Activated CD4-positive, alpha-beta T cell treated with anti-CD3 and anti-CD28 coated beads, Interleukin-2, amount 10 ng/mL, durations not matched to agents 24 days and 14 days (primary cell): ENCODE measurements at places on chromosomes 5 and 9. TPM values are rescaled to one million over a fixed set of nuclear protein-coding genes. Genes with fewer than 3 reads are reported as not detected.

DNA sequence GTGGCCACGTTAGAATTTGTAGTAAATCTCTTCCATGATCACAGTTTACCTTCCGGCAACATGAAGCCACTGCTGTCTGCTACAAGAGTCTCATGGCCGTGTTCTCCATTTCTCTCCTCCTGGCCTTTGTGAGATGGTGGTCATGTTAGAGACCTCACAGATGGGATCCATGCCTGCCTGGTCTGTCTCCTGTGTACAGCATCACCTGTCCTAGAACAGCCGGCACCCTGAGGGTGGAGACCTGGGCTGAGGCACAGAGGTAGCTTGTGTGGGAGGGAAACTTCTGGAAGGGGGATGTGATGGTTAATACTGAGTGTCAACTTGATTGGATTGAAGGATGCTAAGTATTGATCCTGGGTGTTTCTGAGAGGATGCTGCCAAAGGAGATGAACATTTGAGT lies 3.1 kb upstream of the FCN2 start:
- no peak overlapping the region for H3K4me3 ChIP-seq
- H3K27me3 ChIP-seq = no peaks in the 10 kb centered on the region
- H3K27ac ChIP-seq = no peak overlapping the region

DNA sequence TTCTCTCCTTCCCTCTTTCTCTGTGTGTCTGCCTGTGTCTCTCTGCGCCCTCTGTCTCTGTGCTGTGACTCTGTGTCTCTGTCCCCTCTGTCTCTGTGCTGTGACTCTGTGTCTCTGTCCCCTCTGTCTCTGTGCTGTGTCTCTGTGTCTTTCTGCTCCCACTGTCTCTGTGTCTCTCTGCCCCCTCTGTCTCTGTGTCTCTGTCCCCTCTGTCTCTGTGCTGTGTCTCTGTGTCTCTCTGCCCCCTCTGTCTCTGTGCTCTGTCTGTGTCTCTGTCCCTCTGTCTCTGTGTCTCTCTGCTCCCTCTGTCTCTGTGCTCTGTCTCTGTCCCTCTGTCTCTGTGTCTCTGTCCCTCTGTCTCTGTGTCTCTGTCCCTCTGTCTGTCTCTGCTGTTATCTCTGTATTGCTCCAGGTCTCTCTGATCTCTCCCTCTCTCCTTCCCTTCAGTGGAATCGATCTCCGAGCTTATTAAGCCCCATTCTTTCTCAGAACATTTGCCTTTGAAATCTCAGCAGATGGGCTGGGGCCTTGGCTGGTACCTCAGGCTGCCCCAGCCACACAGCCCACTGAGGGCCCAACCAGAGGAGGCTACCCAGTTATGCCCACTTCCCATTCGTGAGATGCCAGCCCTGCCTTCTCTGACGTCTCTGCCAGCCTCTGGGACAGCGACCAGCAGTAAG lies 33.4 kb upstream of the FIBCD1 start:
- peak overlapping the region; percentile 41 for H3K27ac ChIP-seq
- no peaks in the 10 kb centered on the region for H3K36me3 ChIP-seq
- H3K4me3 ChIP-seq = no peak overlapping the region
- no peaks in the 10 kb centered on the region for H3K27me3 ChIP-seq

GRCh38 chr5:73405691-73406090 lies 42.9 kb downstream of the FOXD1 start:
- H3K4me3 ChIP-seq = no peak overlapping the region
- no peak overlapping the region for H3K27ac ChIP-seq
- no peaks in the 10 kb centered on the region for H3K36me3 ChIP-seq
- H3K4me1 ChIP-seq = no peaks in the 10 kb centered on the region
- DNase-seq = no peak

DNA sequence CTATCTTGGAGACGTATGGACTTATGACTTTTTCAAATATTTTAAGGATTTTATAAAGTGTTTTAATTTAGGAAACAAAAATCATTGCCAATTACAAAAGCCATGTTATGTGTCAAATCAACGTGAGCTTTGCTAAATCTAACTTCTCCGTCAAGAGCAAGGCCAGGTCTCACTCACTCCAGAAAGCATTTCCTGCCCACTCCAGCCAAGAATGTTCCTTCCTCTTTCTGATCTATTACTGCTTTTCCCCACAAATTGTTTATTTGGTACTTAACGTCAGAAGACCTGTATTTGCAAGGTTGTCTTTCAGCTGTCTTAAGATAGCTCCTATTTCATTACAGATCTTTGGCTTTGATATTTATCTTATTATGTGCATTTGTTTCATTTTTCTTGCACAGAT lies 193.5 kb upstream of the HAPLN1 start:
- H3K4me3 ChIP-seq = no peak overlapping the region
- no peak overlapping the region for H3K27ac ChIP-seq
- no peaks in the 10 kb centered on the region for H3K36me3 ChIP-seq

DNA sequence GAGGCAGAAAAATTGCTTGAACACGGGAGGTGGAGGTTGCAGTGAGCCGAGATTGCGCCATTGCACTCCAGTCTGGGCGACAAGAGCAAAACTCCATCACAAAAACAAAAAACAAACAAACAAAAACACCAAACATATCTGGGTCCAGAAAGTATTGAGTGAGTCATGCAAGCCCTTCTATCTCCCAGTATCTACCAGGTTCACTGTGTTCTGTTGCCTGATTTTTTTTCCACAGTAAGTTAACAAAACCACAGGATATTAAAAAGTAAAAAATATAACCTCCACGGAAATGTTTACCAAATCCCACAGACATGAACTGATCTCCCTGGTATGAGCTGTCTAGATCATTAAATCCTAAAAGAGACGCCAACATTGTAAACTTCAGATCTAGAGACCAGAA lies 94.4 kb downstream of the ANKH start:
- peaks cover 17% of the 10 kb centered on the region for H3K4me1 ChIP-seq
- H3K27me3 ChIP-seq = no peaks in the 10 kb centered on the region

DNA sequence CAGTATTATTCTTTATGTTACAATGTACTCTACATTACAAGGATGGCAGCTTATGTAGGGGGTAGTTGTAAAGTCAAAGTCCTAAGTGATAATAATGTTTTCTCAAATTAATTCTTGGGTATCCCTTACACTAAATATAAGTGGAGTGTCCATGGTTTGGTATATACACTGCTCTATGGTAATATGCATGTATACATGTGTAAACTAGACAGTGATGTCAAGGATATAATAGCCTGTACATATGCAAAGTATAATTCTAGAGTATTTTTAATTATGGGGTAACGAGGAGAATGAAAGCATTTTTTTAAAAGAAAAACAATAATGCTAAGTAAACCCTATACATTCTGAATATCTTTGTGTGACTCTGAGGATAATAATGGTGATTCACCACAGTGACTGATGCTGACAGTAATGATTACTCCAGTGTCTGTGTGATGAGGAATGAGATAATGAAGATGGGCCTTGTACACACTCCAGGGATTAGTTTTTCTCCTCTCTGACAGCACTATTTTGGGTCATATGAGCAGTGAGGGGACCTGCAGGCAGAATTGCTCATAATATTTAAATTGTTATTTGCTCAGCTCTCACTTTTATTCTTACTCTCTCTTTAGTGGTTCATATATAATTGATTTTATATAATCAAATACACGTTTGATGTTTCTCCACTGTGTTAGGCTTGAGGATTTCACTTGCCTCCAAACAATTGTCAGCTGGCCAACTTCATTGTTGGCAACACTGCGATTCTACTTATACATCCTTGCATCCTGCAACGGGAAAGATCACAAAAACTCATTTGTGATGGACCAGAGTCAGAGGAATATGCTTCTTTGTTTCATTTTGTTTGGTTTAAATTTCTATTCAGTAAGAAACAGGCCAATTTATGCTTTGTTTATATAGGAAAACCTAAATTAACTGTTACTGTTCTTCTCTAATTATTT lies 88.2 kb downstream of the NREP start:
- H3K36me3 ChIP-seq = no peaks in the 10 kb centered on the region
- H3K27ac ChIP-seq = no peak overlapping the region
- H3K4me3 ChIP-seq = no peak overlapping the region

- H3K4me1 ChIP-seq = no peaks in the 10 kb centered on the region
- H3K36me3 ChIP-seq = no peaks in the 10 kb centered on the region
- no peak overlapping the region for H3K27ac ChIP-seq
- DNase-seq = no peak
- H3K27me3 ChIP-seq = no peaks in the 10 kb centered on the region
Measured at GRCh38 chr5:120874081-120874862, 410.2 kb downstream of the PRR16 start.

DNA sequence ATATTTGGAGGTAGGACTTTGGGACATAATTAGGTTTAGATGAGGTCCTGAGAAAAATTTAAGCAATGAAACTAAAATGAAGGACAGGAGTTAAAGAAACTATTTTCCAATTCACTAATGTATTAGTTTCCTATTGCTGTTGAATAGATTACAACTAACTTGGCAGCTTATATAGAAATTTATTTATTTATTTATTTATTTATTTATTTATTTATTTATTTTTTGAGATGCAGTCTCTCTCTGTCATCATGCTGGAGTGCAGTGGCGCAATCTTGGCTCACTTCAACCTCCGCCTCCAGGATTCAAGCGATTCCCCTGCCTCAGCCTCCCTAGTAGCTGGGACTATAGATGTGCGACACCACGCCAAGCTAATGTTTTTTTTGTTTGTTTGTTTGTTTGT lies 182.4 kb upstream of the ADCY2 start:
- no peaks in the 10 kb centered on the region for H3K4me1 ChIP-seq
- H3K36me3 ChIP-seq = no peaks in the 10 kb centered on the region
- DNase-seq = no peak
- H3K27me3 ChIP-seq = no peaks in the 10 kb centered on the region
- no peak overlapping the region for H3K4me3 ChIP-seq

DNA sequence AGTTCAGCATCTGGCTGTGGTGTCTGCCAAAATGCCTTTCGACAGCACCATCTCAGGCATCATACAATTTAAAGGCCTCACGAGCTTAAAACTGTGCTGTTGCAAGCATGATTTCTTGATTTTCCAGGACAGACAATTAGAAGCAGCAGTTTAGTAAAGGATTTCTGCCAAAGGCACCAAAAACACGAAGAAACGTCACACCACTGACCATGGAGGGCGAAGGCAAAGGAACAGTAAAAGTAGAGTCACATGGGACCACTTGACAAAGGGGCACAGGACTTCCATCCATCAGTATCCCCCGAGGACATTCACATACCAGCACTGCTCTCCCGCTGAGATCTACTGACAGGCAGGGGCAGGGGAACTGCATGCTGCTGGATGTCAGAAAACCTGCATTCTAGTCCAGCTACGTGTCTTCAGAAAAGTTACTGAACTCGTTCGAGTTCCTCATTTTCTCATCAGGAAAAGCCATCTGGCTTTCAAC lies 70.4 kb upstream of the FBXW11 start:
- no peak overlapping the region for H3K4me3 ChIP-seq
- H3K36me3 ChIP-seq = peaks cover 67% of the 10 kb centered on the region
- H3K27ac ChIP-seq = peak overlapping the region; percentile 34
- H3K4me1 ChIP-seq = peaks cover 29% of the 10 kb centered on the region

- no peaks in the 10 kb centered on the region for H3K4me1 ChIP-seq
- H3K36me3 ChIP-seq = no peaks in the 10 kb centered on the region
- peaks cover 4% of the 10 kb centered on the region for H3K27me3 ChIP-seq
- DNase-seq = no peak
- no peak overlapping the region for H3K4me3 ChIP-seq
Measured at GRCh38 chr5:39342460-39342859, 21.8 kb downstream of the C9 start.

DNA sequence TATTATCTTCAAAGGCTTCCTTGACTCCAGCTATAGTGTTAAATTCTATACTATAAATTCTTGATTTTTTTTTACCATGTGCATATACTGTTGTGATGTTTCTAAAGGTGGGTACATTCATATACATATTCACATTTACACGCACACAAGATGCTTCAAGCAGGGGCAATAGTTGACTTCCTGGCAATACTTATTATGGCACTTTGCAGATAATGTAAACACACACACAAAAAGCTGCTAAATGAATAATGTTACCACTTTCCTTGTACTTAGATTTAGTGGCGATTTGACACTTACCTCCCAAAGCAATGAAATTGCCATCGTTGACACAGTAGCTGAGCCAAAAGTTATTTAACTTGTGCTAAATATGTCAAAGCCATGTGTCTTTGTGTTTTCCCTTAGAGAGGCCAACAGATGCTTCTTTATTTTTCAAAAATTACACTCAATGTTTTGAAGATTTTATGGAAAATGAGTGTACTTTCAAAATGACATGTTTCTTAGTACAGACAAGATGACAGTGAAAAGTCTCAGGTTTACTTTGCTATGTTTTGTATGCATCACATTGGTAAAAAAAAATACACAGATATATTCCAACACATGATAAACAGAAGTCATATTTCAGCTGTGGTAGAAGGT lies 12.2 kb upstream of the ERAP2 start:
- no peaks in the 10 kb centered on the region for H3K27me3 ChIP-seq
- peaks cover 22% of the 10 kb centered on the region for H3K4me1 ChIP-seq
- no peaks in the 10 kb centered on the region for H3K36me3 ChIP-seq
- no peak for DNase-seq
- H3K27ac ChIP-seq = no peak overlapping the region

DNA sequence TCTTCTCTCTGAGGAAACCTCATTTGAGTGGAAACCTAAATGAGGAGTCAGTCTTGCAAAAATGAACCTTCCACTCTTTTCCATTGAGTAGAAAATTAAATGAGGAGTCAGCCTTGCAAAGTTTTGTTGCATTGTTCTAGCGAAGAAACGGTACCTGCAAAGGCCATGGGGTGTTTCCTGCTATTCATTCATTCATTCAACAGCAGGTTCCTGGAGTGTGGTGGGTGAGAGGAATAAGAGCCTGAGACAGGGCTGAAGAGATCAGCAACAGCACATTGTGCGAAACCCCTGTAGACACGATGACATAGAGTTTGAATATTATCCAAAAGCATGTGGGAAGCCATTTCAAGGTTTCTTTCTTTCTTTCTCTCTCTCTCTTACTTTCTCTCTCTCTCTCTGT lies 14.6 kb upstream of the SETX start:
- no peak overlapping the region for H3K27ac ChIP-seq
- H3K4me3 ChIP-seq = no peak overlapping the region
- H3K36me3 ChIP-seq = peaks cover 6% of the 10 kb centered on the region
- peaks cover 15% of the 10 kb centered on the region for H3K4me1 ChIP-seq
- H3K27me3 ChIP-seq = peaks cover 2% of the 10 kb centered on the region

GRCh38 chr9:33051144-33051543 lies 25.3 kb downstream of the SMU1 start:
- peaks cover 7% of the 10 kb centered on the region for H3K4me1 ChIP-seq
- no peak overlapping the region for H3K4me3 ChIP-seq
- H3K36me3 ChIP-seq = peaks cover 57% of the 10 kb centered on the region
- H3K27ac ChIP-seq = no peak overlapping the region

GRCh38 chr5:149646564-149646963 lies 65.3 kb downstream of the ARHGEF37 start:
- no peak overlapping the region for H3K4me3 ChIP-seq
- H3K27ac ChIP-seq = no peak overlapping the region
- no peak for DNase-seq
- no peaks in the 10 kb centered on the region for H3K4me1 ChIP-seq

GRCh38 chr5:95132096-95132495 lies 152.8 kb downstream of the MCTP1 start:
- H3K4me3 ChIP-seq = no peak overlapping the region
- no peak overlapping the region for H3K27ac ChIP-seq
- DNase-seq = no peak
- H3K27me3 ChIP-seq = no peaks in the 10 kb centered on the region
- no peaks in the 10 kb centered on the region for H3K4me1 ChIP-seq
- H3K36me3 ChIP-seq = no peaks in the 10 kb centered on the region

The MED22 gene
- total RNA-seq = 39.5 and 45.0 TPM in 2 replicates

The ALDH1B1 gene
- total RNA-seq = 35.2 and 36.5 TPM in 2 replicates

The PNPLA7 gene
- 1.2 and 1.7 TPM in 2 replicates for total RNA-seq

The GRIN1 gene
- total RNA-seq = 0.07 TPM in 1 of 2 replicates, not detected in the other

The TESK1 gene
- total RNA-seq = 48.7 and 52.9 TPM in 2 replicates
